ENCODE measurements at places on chromosomes 3 and 15. TPM values are rescaled to one million over a fixed set of nuclear protein-coding genes. Genes with fewer than 3 reads are reported as not detected.

GRCh38 chr3:47370887-47371697, 9.7 kb upstream of the PTPN23 start:
- no peak overlapping the region for H3K27ac ChIP-seq
- no peak overlapping the region for H3K4me3 ChIP-seq
- peaks cover 1% of the 10 kb centered on the region for H3K4me1 ChIP-seq
- H3K36me3 ChIP-seq: no peaks in the 10 kb centered on the region
- no peaks in the 10 kb centered on the region for H3K27me3 ChIP-seq

- no peaks in the 10 kb centered on the region for H3K27me3 ChIP-seq
- peaks cover 6% of the 10 kb centered on the region for H3K4me1 ChIP-seq
- H3K27ac ChIP-seq: no peak within 1 kb of the TSS
- peak; percentile 80 for DNase-seq
- H3K36me3 ChIP-seq: no peaks in the 10 kb centered on the region
- H3K4me3 ChIP-seq: no peak within 1 kb of the TSS
Observed at GRCh38 chr3:46208167-46208704, at the start of gene CCR1. TSS of gene CCR1 (minus strand) at chr3:46208313. CDS start at chr3:46204313, 4,000 bp downstream.

GRCh38 chr3:120094776-120095225, 554 bp upstream of the GSK3B start:
- H3K27ac ChIP-seq: peak overlapping the region; percentile 95
- DNase-seq: peak; percentile 100
- H3K4me1 ChIP-seq: peaks cover 30% of the 10 kb centered on the region
- H3K27me3 ChIP-seq: no peaks in the 10 kb centered on the region
- H3K36me3 ChIP-seq: peaks cover 13% of the 10 kb centered on the region
- peak overlapping the region; percentile 94 for H3K4me3 ChIP-seq

The ITIH4 gene
- total RNA-seq: 11.1 TPM

The PLSCR2 gene
- not detected for total RNA-seq

The ZNF654 gene
- total RNA-seq: 30.5 TPM

DNA sequence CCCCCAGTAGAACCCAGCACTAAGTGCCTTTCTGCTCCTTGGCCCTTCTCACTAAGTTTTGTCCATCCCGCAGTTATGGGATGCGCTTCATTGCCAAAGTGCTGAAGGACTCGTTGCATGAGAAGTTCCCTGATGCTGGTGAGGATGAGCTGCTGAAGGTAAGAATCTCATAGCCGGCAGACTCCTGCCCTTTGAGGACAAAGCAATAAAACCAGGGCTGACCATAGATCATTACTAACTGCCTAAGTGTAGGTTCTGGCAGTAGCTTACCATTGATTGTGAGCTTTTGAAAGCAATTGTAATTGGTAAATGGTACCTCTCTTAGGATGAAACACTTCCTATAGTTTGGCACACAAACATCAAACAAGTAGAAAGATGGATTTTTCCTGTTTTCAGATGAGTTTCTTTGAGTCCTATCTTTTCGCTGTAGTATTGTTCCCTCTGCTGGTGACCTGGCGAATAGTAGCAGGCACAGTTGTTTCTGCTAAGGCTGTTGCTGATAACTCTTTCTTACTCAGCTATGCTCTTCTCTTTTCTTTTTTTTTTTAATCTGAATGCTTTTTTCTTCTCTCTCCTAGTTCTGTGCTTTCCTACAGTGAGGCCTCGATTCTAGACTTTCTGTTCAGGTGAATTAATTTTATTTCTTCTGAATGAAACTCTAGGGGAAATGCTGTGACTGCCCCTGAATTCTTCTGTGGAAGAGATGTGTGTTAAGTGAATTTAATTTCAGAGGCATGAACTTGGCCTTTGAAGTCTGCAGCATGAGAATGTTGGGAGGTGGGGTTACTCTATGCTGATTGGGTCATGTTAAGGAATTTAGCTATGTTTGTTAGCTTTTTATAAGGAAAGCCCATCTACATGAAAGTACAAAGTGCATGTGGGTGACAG, 47.4 kb upstream of the CRTC3 start:
- DNase-seq: peak; percentile 69
- no peaks in the 10 kb centered on the region for H3K4me1 ChIP-seq
- no peak overlapping the region for H3K4me3 ChIP-seq
- no peak overlapping the region for H3K27ac ChIP-seq
- H3K36me3 ChIP-seq: peaks cover 37% of the 10 kb centered on the region
- no peaks in the 10 kb centered on the region for H3K27me3 ChIP-seq

The PPP4R2 gene
- total RNA-seq: 61.5 TPM

- no peaks in the 10 kb centered on the region for H3K36me3 ChIP-seq
- no peaks in the 10 kb centered on the region for H3K27me3 ChIP-seq
- peaks cover 75% of the 10 kb centered on the region for H3K4me1 ChIP-seq
- no peak overlapping the region for H3K4me3 ChIP-seq
Observed at GRCh38 chr3:143222505-143222904, 102.9 kb downstream of the CHST2 start.

GRCh38 chr3:61981060-61981459, 392.3 kb downstream of the FEZF2 start:
- DNase-seq: no peak
- H3K27me3 ChIP-seq: no peaks in the 10 kb centered on the region
- H3K4me1 ChIP-seq: no peaks in the 10 kb centered on the region
- H3K4me3 ChIP-seq: no peak overlapping the region
- H3K27ac ChIP-seq: no peak overlapping the region

DNA sequence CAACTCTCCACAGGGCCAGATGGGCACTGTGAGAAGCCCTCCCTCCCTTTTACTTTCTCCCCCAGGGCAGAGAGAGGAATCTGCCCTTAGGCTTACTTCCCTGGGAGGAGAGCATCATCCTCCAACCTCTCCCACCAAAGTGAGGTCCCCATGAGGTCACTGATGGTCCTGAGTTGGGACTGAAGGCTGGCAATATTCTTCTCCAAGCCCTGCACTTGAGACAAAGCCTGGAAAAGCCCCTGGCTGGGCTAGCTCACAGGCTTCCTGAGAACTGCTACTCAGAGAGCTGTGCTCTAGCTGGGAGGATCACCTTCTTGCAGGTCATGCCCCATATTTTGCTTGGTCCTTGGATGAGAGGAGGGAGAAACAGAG, 110.0 kb upstream of the MEF2A start:
- no peak overlapping the region for H3K4me3 ChIP-seq
- H3K4me1 ChIP-seq: peaks cover 10% of the 10 kb centered on the region
- no peaks in the 10 kb centered on the region for H3K36me3 ChIP-seq
- H3K27ac ChIP-seq: no peak overlapping the region
- DNase-seq: no peak
- H3K27me3 ChIP-seq: no peaks in the 10 kb centered on the region

The WDR82 gene
- 42.0 TPM for total RNA-seq

The C3orf62 gene
- total RNA-seq: 1.6 TPM

DNA sequence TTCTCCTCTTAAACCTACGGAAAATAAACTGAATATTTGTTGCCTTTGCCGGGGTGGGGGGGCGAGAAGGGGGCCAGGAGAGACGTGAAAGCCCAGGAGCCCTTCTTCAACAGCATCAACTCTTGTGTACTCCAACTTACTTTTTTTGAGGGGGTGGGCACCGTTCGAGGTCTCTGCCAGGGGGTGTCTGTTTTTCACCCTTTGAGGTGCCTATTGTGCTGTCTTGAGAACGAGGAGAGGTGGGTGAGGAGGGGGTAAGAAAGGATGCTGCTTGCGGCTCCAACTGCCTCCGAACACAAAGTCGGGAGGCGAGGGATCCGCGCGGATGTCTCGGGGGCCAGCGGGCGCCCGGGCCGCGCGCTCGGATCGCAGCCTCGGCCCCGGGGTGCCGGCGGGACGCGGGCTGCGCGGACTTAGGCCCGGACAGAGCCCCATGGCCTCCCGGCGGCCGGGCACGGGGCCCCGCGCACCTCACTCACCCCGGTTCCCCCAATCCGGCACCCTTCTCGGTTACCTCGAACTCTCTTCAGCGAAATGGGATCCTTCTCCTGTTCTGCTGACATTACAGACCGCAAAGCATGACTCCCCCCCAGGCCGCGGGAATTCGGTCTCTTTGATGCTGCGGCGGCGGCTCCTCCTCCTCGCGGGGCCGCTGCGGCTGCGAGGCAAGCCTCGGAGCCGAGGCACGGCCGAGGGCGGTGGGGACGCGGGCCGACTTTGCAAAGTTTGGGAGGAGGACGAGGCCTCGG, 650 bp downstream of the PYGO1 start:
- no peak overlapping the region for H3K27ac ChIP-seq
- no peak overlapping the region for H3K4me3 ChIP-seq
- no peak for DNase-seq

DNA sequence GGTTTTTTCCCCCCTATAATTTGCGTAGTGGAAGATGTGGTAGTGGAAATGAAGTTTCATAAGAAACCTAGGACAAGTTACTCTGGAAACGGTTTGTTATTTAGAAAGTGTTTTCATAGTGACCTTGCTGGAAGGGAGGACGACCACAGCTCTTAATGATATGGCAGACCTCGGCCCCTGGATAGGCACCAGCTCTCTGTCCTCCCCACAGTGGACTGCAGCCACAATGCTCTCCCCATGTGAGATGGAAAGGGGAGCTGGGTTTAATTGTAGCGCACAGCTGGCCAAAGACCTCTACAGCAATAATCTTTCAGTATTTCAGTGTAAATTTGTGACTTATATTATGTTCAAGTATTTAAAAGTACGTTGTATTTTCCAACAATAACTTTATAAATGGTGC, 151.2 kb downstream of the PLCL2 start:
- H3K27ac ChIP-seq: no peak overlapping the region
- H3K4me1 ChIP-seq: no peaks in the 10 kb centered on the region
- no peak overlapping the region for H3K4me3 ChIP-seq
- H3K36me3 ChIP-seq: no peaks in the 10 kb centered on the region
- no peak for DNase-seq

DNA sequence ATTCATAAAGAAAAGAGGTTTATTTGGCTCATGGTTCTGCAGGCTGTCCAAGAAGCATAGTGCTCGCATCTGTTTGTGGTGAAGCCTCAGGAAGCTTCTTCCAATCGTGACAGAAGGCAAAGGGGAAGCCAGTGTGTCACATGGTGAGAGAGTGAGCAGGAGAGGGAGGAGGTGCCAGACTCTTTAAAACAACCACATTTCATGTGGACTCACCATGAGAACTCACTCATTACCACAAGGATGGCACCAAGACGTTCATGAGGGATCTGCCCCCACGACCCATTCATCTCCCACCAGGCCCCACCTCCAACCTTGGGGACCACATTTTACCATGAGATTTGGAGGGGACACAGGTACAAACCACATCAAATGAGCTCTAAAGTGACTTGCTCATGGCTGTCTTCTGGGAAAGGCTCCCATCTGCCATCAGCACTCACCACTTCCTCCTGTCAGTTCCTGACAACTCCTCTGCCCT, 327.3 kb upstream of the TLE3 start:
- H3K4me3 ChIP-seq: no peak overlapping the region
- H3K27me3 ChIP-seq: no peaks in the 10 kb centered on the region
- no peak overlapping the region for H3K27ac ChIP-seq

DNA sequence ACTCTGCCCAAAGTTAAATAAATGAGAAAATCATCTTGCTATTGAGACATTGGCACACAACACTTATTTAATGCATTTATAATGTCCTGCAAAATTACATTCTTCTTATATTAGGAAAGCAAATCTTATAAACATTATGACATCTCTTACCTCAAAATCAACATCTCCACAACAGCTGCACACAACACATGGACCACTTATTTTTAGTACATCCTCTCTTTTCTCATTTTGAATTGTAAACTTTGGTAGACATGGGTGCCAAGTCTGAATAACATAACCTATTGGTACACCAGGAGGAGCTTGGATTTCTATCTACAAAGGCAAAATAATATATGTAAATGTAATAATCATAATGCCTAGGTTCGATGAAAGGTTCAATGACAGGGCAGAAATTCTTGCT, 23.0 kb downstream of the PLSCR1 start:
- no peaks in the 10 kb centered on the region for H3K27me3 ChIP-seq
- DNase-seq: no peak
- H3K4me3 ChIP-seq: no peak overlapping the region

- H3K27ac ChIP-seq: no peak overlapping the region
- no peaks in the 10 kb centered on the region for H3K36me3 ChIP-seq
- H3K4me1 ChIP-seq: no peaks in the 10 kb centered on the region
- no peak overlapping the region for H3K4me3 ChIP-seq
- no peak for DNase-seq
- no peaks in the 10 kb centered on the region for H3K27me3 ChIP-seq
Observed at GRCh38 chr3:61323094-61323493, 71.8 kb upstream of the FHIT start.

DNA sequence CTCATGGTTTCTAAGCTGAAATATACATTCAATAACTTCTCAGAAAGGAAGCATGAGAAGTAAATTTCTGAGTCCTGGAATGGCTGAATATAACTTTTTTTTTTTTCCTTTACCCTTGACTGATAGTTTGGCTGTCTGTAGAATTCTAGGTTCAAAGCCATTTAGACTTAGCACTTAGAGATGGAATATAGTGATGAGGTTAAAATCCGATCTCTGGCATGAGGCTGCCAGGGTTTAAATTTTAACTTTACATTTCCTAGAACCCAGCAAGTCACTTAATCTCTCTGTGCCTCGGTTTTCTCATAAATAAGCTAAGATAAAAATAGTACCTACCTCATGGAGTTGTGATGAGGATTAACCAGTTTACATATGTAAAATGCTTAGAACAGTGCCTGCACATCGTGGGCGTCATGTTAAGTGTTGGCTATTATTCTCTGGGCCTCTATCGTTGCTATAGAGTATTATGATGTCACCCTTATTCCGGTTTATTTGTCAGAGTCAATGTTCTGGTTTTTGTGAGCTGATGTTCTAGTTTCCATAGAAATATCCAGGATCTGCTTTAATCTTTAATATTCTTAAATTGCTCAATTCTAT, 199.8 kb upstream of the TLE3 start:
- DNase-seq: no peak
- H3K27me3 ChIP-seq: no peaks in the 10 kb centered on the region

- H3K27me3 ChIP-seq: no peaks in the 10 kb centered on the region
- no peak overlapping the region for H3K27ac ChIP-seq
- no peaks in the 10 kb centered on the region for H3K4me1 ChIP-seq
Observed at GRCh38 chr15:51030649-51031316, 63.9 kb downstream of the TNFAIP8L3 start.

- no peaks in the 10 kb centered on the region for H3K4me1 ChIP-seq
- no peaks in the 10 kb centered on the region for H3K36me3 ChIP-seq
- H3K4me3 ChIP-seq: no peak overlapping the region
- no peak for DNase-seq
- no peaks in the 10 kb centered on the region for H3K27me3 ChIP-seq
- no peak overlapping the region for H3K27ac ChIP-seq
Observed at GRCh38 chr3:189355481-189356201, 183.9 kb downstream of the TPRG1 start.

The UBE2E1 gene
- 104 TPM for total RNA-seq

- H3K36me3 ChIP-seq: peaks cover 15% of the 10 kb centered on the region
- H3K27ac ChIP-seq: peak overlapping the region; percentile 52
- peak overlapping the region; percentile 78 for H3K4me3 ChIP-seq
- DNase-seq: no peak
- no peaks in the 10 kb centered on the region for H3K27me3 ChIP-seq
- H3K4me1 ChIP-seq: peaks cover 26% of the 10 kb centered on the region
Observed at GRCh38 chr3:14949126-14949525, 1.7 kb downstream of the NR2C2 start.

- H3K4me3 ChIP-seq: no peak overlapping the region
- no peak overlapping the region for H3K27ac ChIP-seq
- DNase-seq: no peak
- H3K4me1 ChIP-seq: no peaks in the 10 kb centered on the region
- H3K36me3 ChIP-seq: no peaks in the 10 kb centered on the region
Observed at GRCh38 chr3:6260551-6261191, 600.2 kb upstream of the GRM7 start.

GRCh38 chr3:52270252-52270754, 8.1 kb downstream of the WDR82 start:
- peaks cover 78% of the 10 kb centered on the region for H3K36me3 ChIP-seq
- H3K4me3 ChIP-seq: no peak overlapping the region
- H3K27me3 ChIP-seq: no peaks in the 10 kb centered on the region

The RAB6B gene
- not detected for total RNA-seq

The AGBL1 gene
- not detected for total RNA-seq

The ASTE1 gene
- 11.4 TPM for total RNA-seq

The TWF2 gene
- total RNA-seq: 42.0 TPM

Measured in Karpas-422 (cell line).